ENCODE measurements at places on chromosomes 5 and 9.

GRCh38 chr5:179768326-179769085, 25.3 kb upstream of the LTC4S start:
- DNase-seq: no peak

DNA sequence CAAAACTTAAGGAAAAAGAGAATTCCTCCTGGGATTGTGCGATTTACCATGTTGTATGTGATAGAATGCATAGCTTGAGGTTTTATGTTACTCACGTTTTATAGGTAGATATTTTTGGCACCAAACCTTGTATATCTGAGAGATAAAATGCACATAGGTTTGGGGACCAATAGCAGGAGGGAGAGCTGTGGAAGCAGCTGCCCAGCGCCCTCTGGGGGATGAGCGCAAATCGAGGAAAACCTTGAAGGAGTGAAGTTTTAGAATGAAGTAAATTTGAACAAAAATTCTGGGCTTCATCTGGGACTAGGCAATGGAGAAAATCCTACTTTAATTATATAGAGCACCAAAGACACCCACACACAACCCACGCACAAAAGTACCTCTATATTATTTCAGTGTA, 197.0 kb downstream of the ADCY2 start:
- no peak for DNase-seq

- DNase-seq: no peak
Observed at GRCh38 chr9:21689854-21690253, 112.6 kb upstream of the MTAP start.

DNA sequence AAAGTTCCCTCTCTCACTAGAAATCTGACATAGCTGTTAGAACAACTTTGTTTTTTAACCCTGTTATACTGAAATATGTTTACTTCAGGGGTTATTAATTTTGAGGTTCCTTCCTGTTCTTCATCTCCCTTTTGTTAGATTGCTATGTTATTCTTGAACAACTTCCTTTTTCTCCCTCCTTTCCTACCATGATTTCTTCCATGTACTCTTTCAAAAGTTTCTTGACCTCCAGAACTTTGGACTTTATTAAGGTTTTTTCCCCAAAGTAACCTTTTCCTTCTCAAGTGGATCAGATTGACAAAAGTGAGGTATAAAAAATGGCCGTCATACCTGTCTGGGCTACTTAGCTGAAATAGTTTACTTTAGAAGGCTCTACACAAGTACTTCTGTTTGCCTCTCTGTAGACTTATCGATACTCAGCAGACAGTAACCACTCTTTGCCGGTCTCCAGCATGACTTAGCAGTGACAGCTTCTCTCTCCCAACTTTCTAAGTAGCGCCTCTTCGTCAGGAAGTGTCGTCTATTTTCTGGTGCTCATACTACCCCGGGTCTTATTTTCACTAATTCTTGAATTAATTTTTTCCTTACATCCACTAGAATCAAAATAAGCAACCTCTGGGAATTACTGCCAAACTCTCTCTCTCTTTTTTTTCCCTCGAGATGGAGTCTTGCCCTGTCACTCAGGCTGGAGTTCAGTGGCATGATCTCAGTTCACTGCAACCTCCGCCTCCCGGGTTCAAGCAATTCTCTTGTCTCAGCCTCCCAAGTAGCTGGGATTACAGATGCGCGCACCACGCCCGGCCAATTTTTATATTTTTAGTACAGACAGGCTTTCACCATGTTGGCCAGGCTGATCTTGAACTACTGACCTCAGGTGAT, 19.7 kb downstream of the NFIL3 start:
- no peak for DNase-seq
